ENCODE measurements at places on chromosomes 1 and 21. TPM values are rescaled to one million over a fixed set of nuclear protein-coding genes. Genes with fewer than 3 reads are reported as not detected.

POMGNT1 gene
- total RNA-seq = 36.7 TPM

KIAA0040 gene
- total RNA-seq = under 0.01 TPM

DMRTA2 gene
- not detected for total RNA-seq

LY9 gene
- not detected for total RNA-seq

RAB13 gene
- 86.2 TPM for total RNA-seq

MMEL1 gene
- 0.33 TPM for total RNA-seq

PDPN gene
- 7.4 TPM for total RNA-seq

F3 gene
- 50.8 TPM for total RNA-seq

All from fibroblast of lung (primary cell).